ENCODE measurements at places on chromosomes 7 and 10.

DNA sequence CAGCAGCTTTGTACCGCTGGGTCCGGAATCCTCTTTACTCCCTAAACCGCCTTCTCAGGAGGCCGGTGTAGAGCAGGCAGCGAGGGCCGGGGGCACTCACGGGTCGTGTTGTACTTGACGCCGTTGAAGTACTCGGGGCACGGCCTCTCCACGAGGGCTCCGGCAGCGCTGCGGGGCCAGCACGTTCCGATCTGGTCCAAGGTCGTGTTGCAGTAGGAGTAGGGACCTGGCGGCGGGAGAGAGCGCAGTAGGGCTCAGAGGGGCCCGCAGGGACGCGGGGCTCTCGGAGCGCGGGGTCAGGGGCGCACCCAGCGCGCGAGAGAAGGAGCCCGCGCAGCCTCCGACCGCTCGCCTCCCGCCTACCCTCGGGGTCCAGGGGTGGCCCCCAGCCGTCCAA, 443 bp downstream of the CRHR2 start:
- DNase-seq = no peak

DNA sequence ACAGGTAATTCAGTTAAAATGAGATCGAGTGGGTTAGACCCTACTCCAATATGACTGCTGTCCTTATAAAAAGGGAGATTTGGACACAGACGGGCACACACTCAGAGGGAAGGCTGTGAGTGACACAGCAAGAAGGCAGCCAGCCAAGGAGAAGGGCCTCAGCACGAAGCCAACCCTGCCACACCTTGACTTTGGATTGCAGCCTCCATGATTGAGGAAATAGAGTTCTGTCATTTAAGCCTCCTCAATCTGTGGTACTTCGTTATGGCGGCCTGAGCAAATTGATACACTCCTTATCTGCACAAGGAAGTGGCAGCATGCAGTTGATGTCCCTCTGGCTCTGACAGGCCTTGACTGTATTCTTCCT, 43.8 kb downstream of the SH2D4B start:
- no peak for DNase-seq

DNA sequence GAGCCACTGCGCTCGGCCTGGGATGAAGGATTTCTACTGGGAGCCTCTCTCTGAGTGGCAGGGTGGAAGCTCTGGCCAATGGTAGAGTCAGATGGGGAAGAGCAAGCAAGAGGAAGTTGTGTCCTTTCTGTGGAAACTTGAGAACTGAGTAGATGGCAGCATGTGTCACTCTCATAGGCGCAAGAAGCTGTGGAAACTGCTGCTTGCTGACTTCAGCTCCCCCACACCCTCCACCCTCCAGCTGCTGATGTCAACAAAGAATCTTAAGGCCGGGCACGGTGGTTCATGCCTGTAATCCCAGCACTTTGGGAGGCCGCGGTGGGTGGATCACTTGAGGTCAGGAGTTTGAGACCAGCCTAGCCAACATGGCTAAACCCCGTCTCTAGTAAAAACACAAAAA, 39.8 kb upstream of the SRGN start:
- no peak for DNase-seq

DNA sequence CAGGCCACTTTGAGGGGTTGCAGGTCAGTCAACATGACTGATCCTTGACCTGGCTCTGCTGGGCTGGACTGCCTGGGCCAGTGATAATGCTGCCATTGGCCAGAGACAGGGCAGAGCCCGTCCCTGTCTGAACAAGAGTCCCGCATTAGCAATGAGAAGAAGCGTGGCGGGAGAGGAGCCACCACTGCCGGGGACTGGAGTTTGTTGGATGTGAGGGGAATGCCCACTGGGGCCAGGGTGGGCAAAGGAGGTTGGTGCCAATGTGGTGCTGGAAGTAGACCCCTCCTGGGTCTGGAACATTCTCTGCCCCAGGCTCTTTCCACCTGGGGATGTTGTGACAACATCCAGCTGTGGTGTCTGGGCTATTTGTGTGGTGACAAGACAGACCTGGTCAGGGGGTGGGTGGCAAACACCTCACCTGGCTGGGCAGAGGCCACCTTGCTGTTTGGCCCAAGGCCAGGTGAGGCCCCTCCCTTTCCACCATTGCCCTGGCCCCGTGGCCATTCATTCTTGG, 7.6 kb downstream of the SAP25 start:
- no peak for DNase-seq

DNA sequence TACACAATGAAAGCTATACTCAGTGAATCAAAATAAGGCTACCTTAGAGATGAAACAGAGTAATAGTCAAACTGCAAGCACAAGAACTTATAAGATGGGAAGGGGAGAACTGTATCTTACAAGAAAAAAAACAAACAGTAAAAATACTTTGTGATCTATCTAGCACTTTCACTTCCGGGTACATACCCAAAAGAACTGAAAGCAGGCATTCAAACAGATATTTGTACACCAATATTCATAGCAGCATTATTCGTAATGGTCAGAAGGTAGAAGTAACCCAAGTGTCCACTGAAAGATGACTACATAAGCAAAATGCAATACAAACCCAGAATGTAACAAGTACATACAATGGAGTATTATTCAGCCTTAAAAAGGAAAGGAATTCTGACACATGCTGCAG, 18.0 kb downstream of the FAM204A start:
- no peak for DNase-seq
